Naive B cell (primary cell): ENCODE measurements at places on chromosomes 5 and 9. TPM values are rescaled to one million over a fixed set of nuclear protein-coding genes. Genes with fewer than 3 reads are reported as not detected.

The SEMA6A gene
- polyA plus RNA-seq = 1.6 TPM

The SLC34A1 gene
- polyA plus RNA-seq = not detected

The DRD1 gene
- not detected for polyA plus RNA-seq

The CERCAM gene
- polyA plus RNA-seq = 0.31 TPM

The PCDHGA9 gene
- not detected for polyA plus RNA-seq

GRCh38 chr5:30874241-30875034 lies 319.0 kb upstream of the CDH6 start:
- no peaks in the 10 kb centered on the region for H3K4me1 ChIP-seq
- H3K27ac ChIP-seq = no peak overlapping the region
- no peak for DNase-seq
- no peaks in the 10 kb centered on the region for H3K27me3 ChIP-seq

DNA sequence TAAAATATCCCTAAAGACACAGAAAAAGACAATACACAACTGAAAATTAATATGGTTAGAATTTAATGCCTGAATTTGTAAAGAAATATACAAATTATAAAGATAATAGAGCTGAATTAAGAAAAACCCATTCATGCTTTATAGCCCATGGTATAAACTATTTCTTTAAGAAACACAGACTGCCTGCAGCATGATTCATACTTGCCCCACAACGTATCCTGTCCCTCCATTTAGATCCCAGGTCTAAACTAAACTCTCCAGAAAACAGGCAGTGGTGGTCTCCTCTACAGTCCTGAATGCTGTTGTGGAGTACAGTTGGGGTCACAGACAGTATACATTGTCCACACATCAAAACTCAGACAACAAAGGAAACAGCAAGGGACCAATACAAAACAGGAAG lies 24.8 kb downstream of the IL6ST start:
- no peak for DNase-seq
- H3K27ac ChIP-seq = no peak overlapping the region
- no peaks in the 10 kb centered on the region for H3K4me1 ChIP-seq
- H3K4me3 ChIP-seq = no peak overlapping the region
- H3K27me3 ChIP-seq = no peaks in the 10 kb centered on the region

- H3K4me3 ChIP-seq = no peak overlapping the region
- H3K27me3 ChIP-seq = no peaks in the 10 kb centered on the region
- H3K36me3 ChIP-seq = peaks cover 48% of the 10 kb centered on the region
- peaks cover 50% of the 10 kb centered on the region for H3K4me1 ChIP-seq
Measured at GRCh38 chr9:36924071-36924470, 110.0 kb downstream of the PAX5 start.

The SH3GL2 gene
- polyA plus RNA-seq = not detected

DNA sequence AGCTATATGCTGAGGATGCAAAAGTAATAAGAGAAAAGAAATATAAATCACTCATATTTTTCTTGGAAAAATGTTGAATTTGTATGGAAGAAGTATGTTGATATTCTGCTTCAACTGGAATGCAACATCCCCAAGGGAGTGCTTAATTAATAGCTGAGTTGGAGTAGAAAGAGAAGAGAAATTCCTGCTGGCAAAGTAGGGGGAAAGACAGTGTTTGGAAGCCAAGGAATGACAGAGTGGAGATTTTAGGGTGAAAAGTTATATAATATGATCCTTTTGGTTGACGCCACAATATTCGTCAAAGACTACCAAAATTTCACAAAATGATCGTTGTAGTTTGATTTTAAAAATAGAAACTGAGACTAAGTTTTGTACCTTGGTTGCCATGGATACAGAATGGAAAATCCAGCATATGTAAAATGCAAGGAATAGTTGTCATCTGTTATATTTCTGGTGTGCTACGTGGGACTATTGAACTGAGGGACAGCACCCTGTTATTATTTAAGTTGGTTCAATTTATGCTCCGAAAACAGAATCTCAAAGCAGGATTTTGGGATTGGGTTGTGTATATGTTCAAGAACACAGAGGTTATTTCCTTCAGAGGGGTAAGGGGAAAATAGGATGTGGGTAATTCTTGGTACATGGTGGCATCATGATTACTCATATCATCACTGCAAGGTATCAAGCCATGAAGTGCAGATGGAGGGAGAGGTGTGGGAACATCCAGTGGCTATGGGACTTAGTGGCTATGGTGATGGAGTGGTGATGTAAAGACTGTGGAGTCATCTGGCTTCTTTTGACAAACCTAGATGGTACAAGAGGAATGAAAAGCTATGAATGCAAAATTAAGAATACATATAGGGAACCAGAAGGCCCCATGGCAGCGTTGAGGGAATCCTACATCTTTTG lies 61.0 kb downstream of the SUB1 start:
- no peak overlapping the region for H3K4me3 ChIP-seq
- H3K27me3 ChIP-seq = peaks cover 6% of the 10 kb centered on the region
- no peaks in the 10 kb centered on the region for H3K36me3 ChIP-seq
- H3K27ac ChIP-seq = no peak overlapping the region
- no peaks in the 10 kb centered on the region for H3K4me1 ChIP-seq
- no peak for DNase-seq

DNA sequence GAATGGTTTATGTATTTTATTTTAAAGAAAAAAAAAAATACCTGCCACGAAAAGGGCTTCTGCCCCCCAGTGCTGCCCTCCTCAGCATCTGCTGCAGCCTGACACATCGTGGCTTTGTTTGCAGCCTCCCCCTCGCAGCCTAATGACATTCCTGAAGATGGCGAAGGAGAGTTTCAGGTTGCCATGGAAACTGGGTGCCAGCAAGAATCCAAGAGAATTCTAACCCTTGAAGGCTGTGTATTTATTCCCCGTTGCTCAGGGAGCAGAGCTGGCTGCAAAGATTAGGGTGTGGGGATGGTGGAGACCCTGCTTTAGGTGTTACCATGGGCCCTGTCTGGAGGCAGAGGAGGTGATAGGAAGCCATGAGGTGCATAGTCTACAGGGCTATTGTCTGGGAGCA lies 126.6 kb downstream of the NSG2 start:
- H3K27me3 ChIP-seq = peaks cover 10% of the 10 kb centered on the region
- no peak for DNase-seq
- no peaks in the 10 kb centered on the region for H3K4me1 ChIP-seq
- H3K4me3 ChIP-seq = no peak overlapping the region
- no peaks in the 10 kb centered on the region for H3K36me3 ChIP-seq
- no peak overlapping the region for H3K27ac ChIP-seq

DNA sequence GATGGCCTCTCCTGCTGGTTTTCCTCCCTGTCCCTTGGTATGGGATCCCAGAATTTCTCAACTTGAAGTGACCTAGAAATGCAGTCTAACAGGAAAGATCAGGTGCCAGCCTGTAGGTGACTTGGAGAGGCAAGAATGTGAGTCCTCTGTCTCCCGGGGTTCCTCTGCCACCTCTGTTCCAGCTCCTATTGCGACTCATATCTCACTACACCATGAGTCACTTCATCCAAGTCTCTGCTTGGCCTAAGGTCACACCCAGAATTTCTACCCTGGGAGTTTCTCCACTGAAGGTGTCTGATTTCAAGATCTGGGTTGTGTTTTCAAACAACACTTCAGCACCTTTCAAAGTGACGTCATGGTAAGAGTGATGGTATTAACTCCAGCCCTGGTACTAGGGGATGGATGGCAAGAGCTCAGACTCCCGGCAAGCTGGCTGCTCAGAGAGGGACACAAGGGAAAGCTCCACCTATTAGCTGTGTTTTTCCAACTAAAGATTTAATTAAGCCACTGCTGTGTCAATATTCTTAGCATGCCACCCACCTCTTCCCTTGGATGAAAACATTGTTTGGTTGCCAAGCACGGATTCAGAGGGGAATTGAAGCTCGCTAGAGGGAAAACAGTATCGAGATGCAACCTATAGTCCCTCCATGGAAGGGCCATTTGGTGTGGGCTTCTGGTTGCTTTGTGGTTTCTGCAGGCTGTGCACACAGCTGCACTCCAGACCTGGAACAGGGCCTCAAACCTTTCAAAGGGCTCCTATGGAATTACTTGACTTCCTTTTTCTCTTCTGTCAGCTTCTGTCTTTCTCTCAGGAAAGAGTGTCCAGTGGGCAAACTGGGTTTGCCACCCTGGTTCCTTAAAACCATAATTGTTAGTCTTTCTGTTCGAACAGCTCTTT lies 205.7 kb downstream of the GAS1 start:
- no peak for DNase-seq
- H3K27me3 ChIP-seq = no peaks in the 10 kb centered on the region
- H3K4me3 ChIP-seq = no peak overlapping the region
- H3K27ac ChIP-seq = no peak overlapping the region
- no peaks in the 10 kb centered on the region for H3K4me1 ChIP-seq

The SPINK6 gene
- not detected for polyA plus RNA-seq

The SLC45A2 gene
- polyA plus RNA-seq = not detected

- no peaks in the 10 kb centered on the region for H3K36me3 ChIP-seq
- DNase-seq = peak; percentile 28
Measured at GRCh38 chr5:150624334-150625163, 15.9 kb upstream of the SYNPO start.

The KIF24 gene
- 0.16 TPM for polyA plus RNA-seq

The GFI1B gene
- polyA plus RNA-seq = 1.4 TPM

DNA sequence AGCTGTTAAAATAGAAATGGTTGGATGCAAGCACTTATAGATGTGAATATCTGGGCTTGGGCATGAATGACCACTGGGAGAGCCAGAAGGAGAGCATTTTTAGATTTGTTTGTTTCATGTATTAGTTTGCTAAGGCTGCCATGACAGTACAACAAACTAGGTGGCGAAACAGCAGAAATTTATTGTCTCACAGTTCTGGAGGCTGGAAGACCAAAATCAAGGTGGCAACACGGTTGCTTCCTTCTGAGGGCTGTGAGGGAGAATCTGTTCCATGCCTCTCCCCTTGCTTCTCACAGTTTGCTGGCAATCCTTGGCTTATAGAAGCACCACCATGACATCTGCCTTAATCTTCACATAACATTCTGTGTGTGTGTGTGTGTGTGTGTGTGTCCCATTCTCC lies 20.2 kb upstream of the CDC23 start:
- peaks cover 41% of the 10 kb centered on the region for H3K27me3 ChIP-seq
- no peaks in the 10 kb centered on the region for H3K36me3 ChIP-seq
- no peaks in the 10 kb centered on the region for H3K4me1 ChIP-seq
- no peak overlapping the region for H3K4me3 ChIP-seq
- H3K27ac ChIP-seq = no peak overlapping the region
- no peak for DNase-seq

GRCh38 chr9:84101964-84102632 lies 121.5 kb downstream of the RMI1 start:
- peaks cover 49% of the 10 kb centered on the region for H3K27me3 ChIP-seq
- H3K4me3 ChIP-seq = no peak overlapping the region
- no peaks in the 10 kb centered on the region for H3K36me3 ChIP-seq
- H3K27ac ChIP-seq = no peak overlapping the region

GRCh38 chr9:110213413-110214044 lies 5.6 kb upstream of the C9orf152 start:
- H3K4me3 ChIP-seq = no peak overlapping the region
- no peak for DNase-seq
- no peaks in the 10 kb centered on the region for H3K36me3 ChIP-seq
- no peak overlapping the region for H3K27ac ChIP-seq

The PCDHB13 gene
- not detected for polyA plus RNA-seq

The PFN3 gene
- polyA plus RNA-seq = not detected

- peaks cover 27% of the 10 kb centered on the region for H3K36me3 ChIP-seq
- DNase-seq = no peak
- no peaks in the 10 kb centered on the region for H3K27me3 ChIP-seq
- H3K4me3 ChIP-seq = no peak overlapping the region
- no peak overlapping the region for H3K27ac ChIP-seq
- H3K4me1 ChIP-seq = peaks cover 8% of the 10 kb centered on the region
Measured at GRCh38 chr5:100864931-100865330, 38.2 kb downstream of the ST8SIA4 start.

- no peaks in the 10 kb centered on the region for H3K27me3 ChIP-seq
- H3K36me3 ChIP-seq = no peaks in the 10 kb centered on the region
- DNase-seq = no peak
Measured at GRCh38 chr5:129748913-129749880, 1.3 kb downstream of the MINAR2 start.

DNA sequence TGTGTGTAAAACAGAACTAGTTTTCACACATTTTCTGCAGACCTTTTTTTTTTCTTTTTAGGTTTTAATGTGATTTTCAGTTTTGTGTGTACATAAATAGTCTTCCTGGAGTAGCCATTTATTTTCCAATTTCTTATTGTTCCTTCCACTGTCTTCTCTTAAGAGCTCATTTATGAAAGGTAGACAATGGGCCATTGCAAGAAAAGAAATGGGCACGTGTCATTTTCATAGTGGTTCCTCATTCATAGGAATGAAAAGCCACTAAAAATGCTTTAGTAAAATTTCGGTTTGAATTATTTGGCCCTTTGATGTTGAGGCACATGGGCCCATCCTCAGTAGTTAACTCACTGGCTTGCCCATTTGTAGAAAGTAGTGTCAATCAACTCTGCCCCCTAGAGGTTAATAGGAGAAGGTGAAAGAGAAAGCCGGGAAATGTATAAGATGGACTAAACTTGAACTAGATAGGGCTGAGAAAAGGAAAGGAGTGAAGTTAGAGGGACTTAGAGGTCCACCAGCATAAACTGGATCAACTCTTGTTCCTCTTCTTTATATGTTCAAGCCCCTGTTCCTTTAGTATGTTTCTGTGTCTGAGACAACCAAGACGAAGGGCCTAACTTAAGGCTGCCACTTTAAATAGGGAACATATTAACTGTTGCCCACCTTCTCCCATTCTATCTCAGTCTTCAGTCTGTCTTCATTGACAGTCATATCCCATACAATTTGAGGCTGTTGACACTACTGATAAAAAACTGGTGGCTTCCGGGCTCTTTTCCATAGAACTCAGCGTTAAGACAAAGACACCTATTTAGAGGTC lies 72.6 kb downstream of the SMARCA2 start:
- peaks cover 46% of the 10 kb centered on the region for H3K36me3 ChIP-seq
- peak; percentile 34 for DNase-seq
- H3K27ac ChIP-seq = no peak overlapping the region
- peaks cover 4% of the 10 kb centered on the region for H3K4me1 ChIP-seq
- no peak overlapping the region for H3K4me3 ChIP-seq
- H3K27me3 ChIP-seq = no peaks in the 10 kb centered on the region

The SLC34A3 gene
- not detected for polyA plus RNA-seq
